GM12865 (cell line): ENCODE measurements at places on chromosomes 5 and 9.

DNA sequence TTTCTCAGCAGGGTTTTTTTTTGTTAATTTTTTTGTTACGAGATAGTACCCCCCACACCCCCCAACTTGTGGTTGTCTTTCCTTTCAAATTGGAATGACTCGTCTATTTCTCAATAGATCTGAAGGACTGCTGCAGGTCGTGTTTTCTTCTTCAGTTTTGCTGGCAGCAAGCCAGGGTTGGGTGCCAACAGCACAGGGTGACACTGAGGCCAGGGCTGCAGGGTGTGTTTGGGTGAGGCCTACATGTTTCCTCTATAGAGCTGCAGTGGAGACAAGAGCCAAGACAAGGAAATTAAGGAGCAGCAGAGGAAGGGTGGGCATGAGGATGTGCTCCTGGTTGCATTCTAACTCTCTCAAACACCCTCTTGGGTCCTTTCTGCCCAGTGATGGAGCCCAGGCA is 52.2 kb downstream of the NXNL2 start:
- no peak for DNase-seq

DNA sequence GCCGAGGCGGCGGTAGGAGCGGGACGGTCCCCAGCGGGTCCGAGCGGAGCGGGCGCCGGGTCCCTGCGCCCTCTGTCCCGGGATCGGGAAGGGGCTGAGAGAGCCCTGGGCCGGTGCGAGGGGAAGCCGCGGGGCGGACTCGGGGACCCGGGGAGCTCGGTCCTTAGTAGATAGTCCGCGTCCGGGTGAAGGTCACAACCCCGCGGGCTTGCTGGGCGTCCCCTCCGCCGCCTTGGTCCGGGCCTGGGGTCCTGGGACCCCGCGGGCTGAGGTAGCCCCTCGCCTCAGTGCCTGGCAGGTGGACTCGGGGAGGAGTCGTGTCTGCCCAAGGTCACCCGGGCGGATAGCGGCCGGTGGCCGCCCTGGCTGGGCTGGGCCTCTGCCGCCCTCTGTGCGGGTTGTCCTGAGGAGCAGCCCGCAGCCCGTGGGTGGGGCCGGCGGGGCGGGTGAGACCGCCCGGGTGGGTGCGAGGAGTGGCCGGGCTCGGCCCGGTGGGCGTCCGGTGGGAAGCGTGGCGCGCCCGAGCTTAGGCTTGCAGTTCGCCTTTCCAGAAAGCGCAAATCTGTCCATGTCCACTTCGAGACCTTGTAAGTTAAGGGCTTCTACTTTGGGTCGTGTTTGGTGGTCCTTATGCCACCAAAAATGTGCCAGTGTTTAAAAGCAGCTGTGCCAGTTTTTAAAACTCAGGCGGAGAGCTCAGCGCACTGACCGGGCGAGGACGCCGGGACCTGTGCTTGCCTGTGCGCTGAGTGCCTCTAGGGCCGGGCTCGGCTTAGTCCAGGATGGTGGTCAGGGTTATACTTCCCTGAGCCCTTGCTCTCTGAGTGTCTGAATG is 554 bp downstream of the SDHA start:
- DNase-seq: peak; percentile 51

GRCh38 chr9:116693233-116693731 is 6.2 kb downstream of the TRIM32 start:
- DNase-seq: no peak

GRCh38 chr9:86547571-86547970 is 193.4 kb upstream of the TUT7 start:
- no peak for DNase-seq

- DNase-seq: no peak
These were observed 25.9 kb downstream of the SRFBP1 start for GRCh38 chr5:121987685-121988073.

GRCh38 chr5:134534726-134535110 is 9.2 kb downstream of the JADE2 start:
- DNase-seq: no peak

DNA sequence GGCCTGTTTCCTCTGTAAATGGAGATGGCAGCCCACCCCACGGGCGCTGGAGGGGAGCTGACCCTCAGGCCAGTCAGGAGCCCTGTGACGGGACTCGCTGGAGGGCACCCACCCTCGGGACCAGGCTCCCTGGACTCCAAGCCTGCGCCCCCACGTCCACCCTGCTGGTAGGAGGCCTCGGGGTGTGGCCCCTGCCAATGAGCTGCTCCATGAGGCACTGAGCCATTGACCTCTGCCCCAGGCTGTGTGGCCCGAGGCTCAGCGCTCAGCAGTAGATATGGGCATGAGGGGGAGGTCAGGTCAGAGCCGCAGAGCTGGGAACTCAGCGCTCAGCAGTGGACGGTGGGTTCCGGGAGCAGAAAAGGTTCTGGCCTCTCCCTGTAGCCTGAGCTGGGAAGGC is 52.3 kb upstream of the EGFL7 start:
- no peak for DNase-seq

DNA sequence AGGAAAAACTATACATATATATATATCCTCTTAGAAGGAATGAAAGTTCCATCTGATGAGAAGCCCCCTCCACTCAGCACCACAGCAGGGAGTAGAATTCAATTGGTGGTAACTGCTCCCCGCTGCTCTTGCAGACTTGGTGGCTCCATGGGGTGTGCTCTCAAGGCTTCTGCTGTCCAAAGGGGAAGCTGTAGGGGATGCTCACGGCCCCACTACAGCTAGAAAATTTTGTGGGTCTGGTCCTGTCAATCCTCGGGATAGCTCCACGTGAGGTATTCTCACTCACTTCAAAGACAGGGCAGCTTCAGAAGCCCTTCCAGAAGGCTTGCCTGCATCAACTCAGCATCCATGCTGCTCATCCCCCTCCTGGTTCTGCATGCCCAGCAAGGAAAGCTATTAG is 247.2 kb downstream of the CETN3 start:
- DNase-seq: no peak

GRCh38 chr5:142506046-142506445 is 179.8 kb downstream of the FGF1 start:
- DNase-seq: no peak

GRCh38 chr5:146520731-146521130 is 4.7 kb upstream of the GPR151 start:
- DNase-seq: no peak

DNA sequence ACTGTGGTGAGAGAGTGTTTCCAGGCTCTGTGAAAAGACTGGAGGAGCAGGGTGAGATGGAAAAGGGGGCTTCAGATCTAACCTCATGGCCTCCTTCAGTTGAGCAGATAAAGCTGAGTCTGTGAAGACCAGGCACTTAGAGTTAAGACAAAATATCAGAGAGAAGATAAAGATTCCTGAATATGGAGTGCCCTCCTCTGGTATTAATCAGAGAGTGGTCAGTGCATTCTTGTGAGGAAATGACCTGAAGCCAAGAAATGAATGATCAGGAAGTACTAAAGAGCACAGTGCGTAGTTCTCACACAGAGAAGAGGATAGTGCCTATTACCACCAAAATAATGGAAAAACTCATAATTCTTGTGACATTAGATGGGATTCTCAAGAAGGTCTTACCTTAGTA is 1417.0 kb upstream of the ACO1 start:
- DNase-seq: no peak

DNA sequence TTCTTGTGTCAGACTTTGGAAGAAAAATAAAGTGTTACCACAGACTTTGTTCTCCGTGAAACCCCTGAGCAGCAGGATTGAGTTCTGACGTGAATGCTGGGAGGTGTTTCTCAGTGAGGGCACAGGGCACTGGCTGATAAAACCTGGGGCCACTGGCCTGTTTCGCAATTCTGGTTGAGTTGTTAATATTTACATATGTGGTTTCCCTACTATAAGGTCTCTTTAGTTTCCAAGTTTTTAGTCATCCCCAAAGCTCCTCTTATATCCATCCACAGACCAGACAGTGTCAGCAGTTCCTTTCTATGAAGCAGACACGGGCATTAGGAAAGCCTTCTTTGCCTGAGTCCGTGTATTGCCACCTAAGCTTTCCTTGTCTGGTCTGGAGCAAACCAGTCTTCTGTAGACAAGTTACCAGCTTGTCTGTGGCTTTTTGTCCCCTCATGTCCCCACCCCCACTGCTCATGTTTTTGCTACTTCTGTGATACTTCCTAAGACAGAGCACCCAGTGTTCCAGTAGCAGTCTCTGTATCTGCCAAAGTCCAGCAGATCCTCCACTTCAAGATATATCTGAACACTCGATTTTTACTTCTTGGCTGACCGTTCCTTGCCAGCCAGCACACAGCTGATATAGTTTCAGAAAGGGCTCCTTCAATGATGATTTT is 42.0 kb downstream of the ACO1 start:
- DNase-seq: no peak

GRCh38 chr9:93955111-93955980 is at the start of gene BARX1:
Gene BARX1 (minus strand): TSS chr9:93955355. CDS start chr9:93955146, 209 bp downstream.
- no peak for DNase-seq

DNA sequence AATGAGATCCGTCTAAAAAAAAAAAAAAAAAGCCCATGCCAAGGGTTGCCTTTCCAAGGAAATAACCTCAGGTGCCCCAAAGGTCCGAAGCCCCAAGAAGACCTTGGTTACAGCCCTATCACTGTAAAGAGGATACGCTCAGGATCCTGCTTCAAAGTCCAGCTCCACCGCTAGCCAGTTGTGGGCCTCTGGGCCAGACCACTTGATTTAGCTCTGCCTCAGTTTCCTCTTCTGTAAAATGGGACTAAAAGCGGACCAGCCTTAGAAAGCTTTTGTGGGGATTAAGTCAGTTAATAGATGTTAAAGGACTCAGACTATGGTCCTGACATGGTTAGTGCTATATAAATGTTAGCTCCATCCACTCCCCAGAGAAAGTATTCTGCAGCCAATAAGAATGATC is 48.7 kb upstream of the ORM1 start:
- no peak for DNase-seq

DNA sequence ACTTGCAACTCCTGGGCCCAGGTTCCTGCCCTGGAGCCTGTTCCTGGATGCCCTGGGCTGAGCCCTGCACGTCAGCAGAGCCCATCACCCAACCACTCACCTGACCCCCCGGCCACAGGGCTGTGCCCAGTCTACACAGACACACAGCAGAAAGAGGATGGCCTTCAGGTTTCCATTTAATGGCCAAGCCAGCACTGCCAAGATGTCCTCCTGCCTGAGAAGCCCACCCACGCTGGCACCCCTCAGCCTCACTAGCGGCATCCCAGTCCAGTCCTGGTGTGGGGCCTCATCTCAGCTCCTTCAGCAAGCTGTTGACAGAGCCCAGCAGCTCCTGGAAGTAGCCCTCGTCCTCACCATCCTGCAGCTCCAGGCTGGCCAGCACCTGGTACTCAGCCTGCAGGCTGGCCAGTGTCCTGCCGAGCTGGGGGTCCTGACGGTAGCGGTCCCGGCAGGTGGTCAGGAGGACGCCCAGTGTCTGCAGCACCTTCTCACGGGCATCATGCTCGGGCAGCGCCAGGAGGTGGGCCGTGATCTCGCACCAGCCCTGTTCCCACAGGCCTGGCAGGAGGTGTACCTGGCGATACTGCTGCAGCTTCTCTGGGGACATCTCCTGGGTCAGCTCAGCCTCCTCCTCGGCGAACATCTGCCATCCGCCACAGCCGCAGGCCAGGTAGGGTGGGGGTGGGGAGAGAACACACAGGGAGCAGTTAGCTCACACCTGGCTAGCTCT is 71.9 kb upstream of the LRRTM2 start:
- no peak for DNase-seq

DNA sequence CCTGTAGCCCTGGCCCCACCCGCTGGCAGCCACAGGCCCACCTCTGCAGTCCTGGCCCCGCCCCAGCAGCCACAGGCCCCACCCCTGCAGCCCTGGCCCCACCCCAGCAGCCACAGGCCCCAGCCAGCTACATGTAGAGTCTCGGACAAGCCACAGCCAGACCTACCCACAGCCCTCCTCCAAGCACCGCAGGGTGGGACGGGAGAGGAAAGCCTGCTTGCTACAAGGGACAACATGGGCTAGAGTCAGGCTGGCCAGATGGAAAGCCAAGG is 49.5 kb upstream of the SARDH start:
- DNase-seq: peak; percentile 87

DNA sequence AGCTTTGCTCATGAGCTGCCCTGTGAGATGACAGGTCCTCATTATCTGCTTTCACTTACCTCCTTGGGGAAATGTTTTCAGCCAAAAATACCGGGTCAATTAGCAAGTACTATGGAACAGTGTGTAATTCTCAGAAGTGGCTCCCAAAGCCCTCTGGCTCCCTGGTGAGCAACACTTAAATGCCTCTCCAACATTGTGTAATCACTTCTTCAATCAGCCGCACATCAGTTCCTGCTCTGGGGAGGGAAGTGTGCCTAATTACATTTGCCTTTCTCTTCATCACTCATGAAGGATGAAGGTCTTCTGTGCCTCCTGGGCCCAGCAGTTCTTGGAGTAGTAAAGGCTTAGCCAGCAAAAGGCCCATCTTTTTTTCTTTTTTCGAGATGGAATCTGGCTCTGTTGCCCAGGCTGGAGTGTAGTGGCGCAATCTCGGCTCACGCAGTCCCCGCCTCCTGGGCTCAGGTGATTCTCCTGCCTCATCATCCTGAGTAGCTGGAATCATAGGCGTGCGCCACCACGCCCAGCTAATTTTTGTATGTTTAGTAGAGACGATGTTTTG is 23.1 kb downstream of the NIM1K start:
- no peak for DNase-seq

DNA sequence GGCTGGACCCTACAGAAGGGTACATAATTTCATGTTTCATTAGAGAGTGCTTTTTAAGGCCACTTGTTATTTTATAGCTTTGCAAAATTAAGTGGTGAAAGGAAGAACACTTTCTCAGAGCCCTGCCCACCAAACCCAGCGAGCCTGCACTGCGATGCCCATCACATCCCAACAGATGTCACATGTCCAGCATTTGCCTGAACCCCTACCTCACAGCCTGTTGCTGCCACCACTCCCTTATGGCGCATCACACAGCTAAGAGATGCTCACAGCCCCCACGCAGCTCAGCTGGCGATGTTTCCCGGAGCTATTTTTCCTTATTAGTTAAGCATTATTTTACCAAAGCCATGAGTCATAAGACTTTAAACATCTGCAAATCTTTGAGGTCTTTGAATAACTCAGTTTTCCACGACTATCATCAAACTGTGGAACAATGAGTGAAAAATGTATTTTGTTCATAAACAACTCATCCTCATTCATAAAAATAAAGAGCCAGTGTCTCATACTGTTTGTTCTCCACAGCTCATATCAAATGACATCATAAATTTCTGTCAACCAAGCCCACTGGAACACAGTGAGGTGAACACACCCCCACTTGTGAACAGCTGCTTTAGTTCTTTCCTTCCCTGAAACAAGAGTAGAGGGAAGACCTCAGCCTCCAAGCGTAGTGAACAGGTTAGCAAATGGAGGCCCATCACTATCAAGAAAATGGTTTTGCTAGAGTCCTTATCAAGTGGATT is 104.9 kb downstream of the SYK start:
- no peak for DNase-seq

DNA sequence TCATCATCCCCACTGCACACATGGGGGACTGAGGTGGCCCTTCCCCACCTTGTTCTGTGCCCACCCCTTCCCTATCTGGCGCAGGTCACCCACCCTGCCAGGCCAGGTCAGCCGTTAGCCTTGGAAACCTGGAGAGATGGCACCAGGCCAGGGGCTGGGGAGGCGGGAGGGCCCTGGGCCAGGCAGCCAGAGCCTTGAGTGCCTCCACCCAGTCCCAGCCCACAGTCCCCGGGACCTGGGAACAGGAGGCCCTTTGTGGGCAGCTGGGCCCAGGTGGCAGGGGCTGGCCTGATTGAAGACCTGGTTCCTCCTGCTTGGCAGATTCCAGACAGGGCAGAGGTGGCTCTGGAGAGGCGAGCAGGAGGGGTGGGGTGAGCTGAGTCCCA is 70.6 kb downstream of the LRSAM1 start:
- DNase-seq: no peak

GRCh38 chr9:75417471-75417870 is 329.2 kb downstream of the OSTF1 start:
- DNase-seq: no peak
